Esophagus (tissue), 2 donors: ENCODE measurements at places on chromosomes 11 and 22. TPM values are rescaled to one million over a fixed set of nuclear protein-coding genes. Genes with fewer than 3 reads are reported as not detected.

Gene UPB1
- polyA plus RNA-seq = 0.06 TPM

Gene GLYATL2
- 0.16 TPM for polyA plus RNA-seq

Gene SCGB2A2
- not detected for polyA plus RNA-seq

Gene SUSD2
- 1.4 TPM for polyA plus RNA-seq

Gene ATM
- polyA plus RNA-seq = 8.3 TPM

Gene NCF4
- polyA plus RNA-seq = 4.2 TPM

Gene ADM
- polyA plus RNA-seq = 52.1 TPM

Gene TRIM66
- polyA plus RNA-seq = 4.8 TPM

Gene GNAZ
- 1.6 TPM for polyA plus RNA-seq

Gene TESMIN
- 3.7 TPM for polyA plus RNA-seq

Gene RHOD
- 194 TPM for polyA plus RNA-seq

Gene UCP3
- polyA plus RNA-seq = 1.4 TPM

Gene POGLUT3
- polyA plus RNA-seq = 8.0 TPM

Gene VSIG10L2
- 0.59 TPM for polyA plus RNA-seq

Gene PKNOX2
- 0.43 TPM for polyA plus RNA-seq

Gene NEFH
- 0.16 TPM for polyA plus RNA-seq

Gene GAL3ST3
- polyA plus RNA-seq = 0.01 TPM

Gene SCARF2
- 1.0 TPM for polyA plus RNA-seq

Gene GGTLC3
- polyA plus RNA-seq = not detected

Gene ANGPTL5
- polyA plus RNA-seq = 0.04 TPM

Gene PARVG
- 3.1 TPM for polyA plus RNA-seq
